Stimulated activated CD8-positive, alpha-beta memory T cell treated with anti-CD3 and anti-CD28 coated beads, Interleukin-7, amount 100 ng/mL, for 4 hours (primary cell): ENCODE measurements at places on chromosomes 6 and 20.
A peak's percentile ranks its signal among the peaks of the same experiment; 100 is the strongest.

DNA sequence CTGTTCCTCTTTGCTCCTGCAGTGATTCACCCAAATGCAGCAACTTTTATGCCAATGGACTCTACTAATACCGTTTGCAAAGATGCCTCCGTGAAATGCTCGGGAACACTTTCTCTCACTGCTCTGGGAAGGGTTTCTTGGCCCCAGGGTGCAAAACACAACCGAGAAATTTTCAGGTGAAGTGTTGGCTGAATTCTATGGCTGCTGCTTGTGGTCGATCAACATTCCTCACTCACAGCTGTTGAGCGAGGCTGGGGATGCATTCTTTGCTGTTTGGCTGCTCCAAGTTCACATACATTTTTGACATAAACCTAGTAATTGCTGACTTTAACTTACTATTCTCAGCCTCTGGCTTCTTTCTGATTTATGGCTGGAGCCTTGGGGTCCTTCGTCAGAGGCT, 342.0 kb upstream of the CHD6 start:
- no peak for DNase-seq

DNA sequence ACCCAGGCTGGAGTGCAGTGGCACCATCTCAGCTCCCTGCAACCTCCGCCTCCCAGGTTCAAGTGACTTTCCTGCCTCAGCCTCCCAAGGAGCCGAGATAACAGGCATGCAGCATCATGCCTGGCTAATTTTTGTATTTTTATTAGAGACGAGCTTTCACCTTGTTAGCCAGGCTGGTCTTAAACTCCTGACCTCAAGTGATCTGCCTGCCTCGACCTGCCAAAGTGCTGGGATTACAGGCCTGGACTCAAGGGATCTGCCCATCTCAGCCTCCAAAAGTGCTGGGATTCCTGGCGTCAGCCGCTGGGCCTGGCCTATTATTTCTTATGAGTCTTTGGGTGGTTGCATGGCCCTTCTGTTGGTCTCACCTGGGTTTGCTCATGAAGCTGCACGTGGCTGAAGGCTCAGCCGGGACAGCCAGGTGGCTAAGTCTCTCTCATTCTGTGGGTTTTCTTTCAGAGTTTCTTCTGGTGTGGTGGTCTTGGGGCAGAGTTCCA, 45.6 kb upstream of the NCOA3 start:
- DNase-seq = no peak

- DNase-seq = no peak
Measured at GRCh38 chr20:22509090-22509842, 75.1 kb downstream of the FOXA2 start.

DNA sequence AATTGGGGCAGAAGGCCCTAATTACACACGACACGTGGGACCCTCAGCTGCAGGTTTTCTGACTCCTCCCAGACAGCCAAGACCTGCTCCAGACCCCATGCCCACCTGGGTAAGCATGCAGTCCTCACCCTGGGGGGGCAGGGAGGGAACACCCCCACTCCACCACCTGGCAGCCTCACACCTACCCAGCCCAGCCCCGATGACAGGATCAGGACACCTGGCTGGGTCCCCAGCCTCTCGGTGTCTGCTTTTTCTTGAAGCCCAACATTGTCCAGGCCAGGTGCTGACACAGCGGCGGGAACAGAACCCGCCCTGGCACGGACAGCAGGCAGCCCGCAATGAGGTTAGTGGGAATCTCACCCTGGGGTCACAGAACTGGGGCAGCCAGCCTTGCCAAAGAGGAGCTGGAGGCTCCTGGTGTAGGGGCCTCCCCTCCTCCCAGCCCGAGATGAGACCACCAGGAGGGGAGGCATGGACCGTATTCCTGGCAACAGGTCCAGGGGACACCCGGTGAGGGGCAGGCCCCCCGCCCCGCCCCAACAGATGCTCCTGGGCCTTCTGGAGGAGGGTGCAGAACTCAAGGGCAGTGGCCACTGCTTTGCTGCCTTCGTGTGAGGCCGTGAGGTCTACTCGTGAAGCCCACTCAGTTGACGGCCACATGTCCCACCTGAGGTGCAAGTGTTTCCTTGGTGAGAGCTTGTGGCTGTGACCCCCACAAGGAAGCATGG, 103.8 kb downstream of the DLL1 start:
- DNase-seq = no peak

DNA sequence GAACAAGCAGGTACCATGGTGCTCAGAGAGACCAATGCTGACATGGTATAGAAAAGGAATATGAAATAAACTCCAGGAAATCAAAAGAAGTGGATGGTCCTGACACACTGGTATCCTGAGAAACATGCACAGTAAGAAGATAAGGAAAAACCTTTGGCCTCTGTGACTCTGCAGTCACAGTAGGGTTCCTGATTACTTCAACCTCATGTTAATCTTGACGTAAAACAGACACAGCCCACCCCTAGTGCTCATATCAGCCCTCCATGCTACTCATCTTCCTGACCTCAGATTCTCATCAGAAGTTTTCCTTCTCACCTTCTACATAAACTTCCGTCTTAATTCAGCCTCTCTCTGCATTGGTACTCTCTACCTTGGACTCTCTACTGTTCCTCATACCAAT, 240.9 kb downstream of the PKHD1 start:
- no peak for DNase-seq

DNA sequence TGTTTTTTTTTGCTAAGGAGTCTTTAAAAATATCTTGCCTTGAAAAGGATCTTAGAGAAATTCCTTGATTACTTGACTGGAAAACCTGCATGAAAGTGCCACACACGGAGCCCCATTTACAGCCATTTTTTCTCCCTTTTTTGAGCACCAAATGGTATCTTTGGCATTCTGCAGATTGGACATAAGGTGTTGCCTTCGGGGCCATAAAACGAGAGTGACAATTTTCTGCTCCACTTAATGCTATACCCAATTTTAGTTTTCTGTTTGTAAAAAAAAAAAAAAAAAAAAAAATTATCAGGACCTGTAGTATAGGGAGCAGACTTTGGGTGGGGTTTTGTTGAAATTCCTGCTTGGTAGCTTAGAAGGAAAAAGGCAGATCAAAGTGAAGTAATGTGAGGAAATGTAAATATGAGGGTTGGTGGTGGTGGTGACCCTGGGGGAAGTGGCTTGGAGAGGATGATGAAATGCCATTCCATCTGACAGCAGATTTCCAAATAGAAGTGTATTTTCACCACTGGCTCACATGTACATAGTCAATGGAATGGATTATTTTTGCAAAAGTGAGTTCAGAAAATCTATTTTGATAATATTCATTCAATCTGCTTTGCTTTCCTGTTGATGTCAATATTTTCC, 212.1 kb upstream of the SOX4 start:
- DNase-seq = no peak

DNA sequence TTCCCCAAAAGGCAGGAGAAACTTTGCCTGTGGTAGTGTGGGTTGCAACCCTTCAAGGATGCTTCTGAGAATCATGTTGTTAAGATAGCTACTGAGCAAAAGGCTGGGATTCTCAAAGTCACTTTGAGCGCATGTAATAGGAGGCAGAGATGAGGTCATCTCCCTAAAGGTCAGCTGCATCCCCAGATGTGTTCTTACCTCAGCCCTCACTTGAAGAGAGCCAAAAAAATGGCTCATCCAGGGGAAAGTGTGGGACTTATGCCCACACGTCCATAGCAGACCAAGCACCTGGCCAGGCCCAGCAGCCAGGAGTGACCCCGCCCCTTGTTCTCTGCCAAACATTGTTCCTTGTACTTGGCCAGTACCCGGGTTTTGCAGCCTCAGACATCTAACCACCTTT, 187.0 kb upstream of the BMP2 start:
- DNase-seq = no peak

DNA sequence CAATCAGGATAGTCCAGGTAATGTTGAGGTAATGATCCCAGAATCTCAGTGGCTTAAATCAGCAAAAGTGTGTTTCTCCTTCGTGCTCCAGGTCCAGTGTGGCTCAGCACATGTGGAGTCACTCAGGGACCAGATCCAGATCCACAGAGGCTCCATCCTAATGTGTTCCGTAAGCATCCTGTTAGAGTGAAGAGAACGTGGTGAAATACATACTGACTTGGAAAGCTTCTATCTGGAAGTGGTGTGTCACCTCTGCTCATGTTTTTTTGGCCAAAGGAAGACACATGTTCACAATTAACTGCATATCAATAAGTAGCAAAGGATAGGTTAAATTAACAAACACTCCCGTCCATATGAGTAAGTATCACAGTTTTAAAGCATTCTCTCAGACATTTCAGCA, 26.8 kb upstream of the PREP start:
- no peak for DNase-seq

GRCh38 chr6:74658391-74658790, 547.5 kb downstream of the COL12A1 start:
- DNase-seq = no peak

DNA sequence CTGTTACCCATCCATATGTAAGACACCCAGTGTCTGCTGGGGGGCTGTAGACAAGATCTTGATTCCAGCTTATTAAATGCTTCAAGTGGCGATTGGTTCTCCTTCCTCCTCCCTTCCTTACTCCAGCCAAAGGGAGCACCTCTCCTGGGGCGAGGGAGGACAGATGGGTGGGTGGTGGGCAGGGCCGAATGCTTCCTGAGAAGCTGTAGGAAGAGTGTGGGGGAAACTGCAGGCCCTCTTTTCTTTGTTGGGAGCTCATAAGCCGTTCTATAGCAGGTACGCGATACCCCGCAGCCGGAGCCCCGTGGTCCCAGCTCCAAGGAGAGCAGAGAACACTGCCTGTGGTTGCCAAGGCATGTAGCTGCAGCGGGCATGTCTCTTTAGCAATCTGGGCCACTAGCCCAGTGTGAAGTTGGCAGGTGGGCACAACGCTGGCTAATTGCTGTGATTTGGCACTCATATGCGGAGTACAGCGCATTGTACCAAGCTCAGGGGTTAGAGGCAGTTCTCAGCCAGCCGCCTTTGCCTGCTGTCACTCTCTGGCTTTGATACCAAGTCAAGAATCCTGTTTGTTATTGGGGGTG, 14.7 kb upstream of the KCNG1 start:
- DNase-seq = no peak

GRCh38 chr6:152642578-152643375, 5.6 kb upstream of the SYNE1 start:
- peak; percentile 30 for DNase-seq

DNA sequence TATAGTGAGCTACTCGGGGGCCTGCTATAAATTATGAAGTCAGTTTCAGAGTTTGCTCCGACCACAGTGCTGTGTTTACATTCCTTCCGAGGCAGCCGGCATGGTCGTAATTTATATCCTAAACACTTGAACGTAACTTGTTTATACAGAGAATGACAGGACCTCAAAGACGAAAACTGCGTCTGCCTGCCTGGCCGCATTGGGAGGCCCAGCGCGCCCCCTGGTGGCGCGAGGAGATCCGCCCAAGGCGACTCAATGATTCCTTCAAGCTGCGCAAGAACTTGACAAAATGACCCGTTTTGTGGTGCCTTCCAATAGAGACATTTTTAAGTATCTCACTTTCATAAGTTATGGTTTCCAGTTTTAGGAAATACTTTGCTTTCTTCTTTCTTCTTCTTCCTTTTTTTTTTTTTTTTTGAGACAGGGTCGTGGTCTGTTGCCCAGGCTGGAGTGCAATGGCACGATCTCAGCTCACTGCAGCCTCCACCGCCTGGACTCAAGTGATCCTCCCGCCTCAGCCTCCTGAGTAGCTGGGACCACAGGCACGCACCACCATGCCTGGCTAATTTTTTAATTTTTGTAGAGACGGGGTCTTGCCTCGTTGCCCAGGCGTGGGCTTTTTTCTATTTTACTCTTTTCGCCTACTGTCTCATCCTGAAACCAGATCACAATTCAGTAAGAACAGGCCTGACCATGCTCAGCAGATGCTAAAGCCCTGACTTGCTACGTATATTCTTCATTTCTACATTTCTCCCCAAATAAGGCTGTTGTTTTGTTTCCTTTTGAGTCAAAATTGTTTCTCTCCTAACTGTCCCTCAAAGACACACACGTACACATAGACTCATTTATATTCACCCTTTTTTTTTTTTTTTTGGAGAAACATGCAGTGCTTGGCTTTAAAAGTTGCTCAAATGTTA, 7.8 kb downstream of the FOXF2 start:
- DNase-seq = peak; percentile 46

GRCh38 chr6:128141932-128142331, 241.1 kb upstream of the THEMIS start:
- DNase-seq = no peak

DNA sequence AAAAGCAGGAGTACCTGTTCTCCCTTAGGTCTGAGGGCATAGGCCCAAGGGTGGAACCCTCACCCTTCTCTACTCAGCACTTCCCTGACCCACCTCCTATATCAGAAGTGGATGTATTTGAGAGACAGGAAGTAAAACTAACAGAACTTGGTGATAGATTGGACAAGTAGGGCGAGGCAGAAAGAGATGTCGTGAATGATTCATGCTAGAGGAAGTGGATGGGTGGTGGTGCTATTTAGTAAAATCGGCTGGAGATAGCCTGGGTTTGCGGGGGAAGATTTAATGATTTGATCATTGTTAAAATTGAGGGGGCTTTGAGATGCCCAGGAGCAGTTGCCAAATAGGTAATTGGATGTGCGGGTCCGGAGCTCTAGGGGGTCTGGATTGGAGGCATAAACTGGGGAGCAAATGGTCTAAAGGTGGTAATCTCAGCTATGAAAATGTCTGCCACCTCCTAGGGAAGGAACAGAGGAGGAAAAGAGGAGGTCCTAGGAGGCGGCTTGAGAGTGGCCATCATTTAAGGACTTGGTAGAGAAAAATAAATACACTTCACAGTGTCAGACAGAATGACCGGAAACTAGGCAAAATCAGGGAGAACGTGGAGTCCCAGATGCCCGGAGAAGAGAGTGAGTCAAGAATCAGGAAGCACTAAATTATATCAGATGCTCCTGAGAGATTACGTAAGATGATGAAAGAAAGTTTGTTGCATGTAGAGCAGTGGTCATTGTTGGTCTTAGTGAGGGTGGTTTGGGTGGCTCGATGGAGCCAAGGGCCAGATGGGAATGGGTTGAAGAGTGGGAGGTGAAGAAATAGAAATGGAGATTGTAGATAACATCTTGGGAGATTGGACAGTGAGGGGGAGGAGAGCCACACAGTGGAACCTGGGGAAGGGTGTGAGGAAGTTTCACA, 142.0 kb downstream of the CEP57L1 start:
- no peak for DNase-seq

- DNase-seq = no peak
Measured at GRCh38 chr6:40990301-40990700, 48.7 kb downstream of the UNC5CL start.

- no peak for DNase-seq
Measured at GRCh38 chr6:112307707-112308106, 39.4 kb upstream of the RFPL4B start.

GRCh38 chr6:122571888-122572287, 38.3 kb upstream of the PKIB start:
- no peak for DNase-seq
